ENCODE measurements at places on chromosomes 5 and 9.

DNA sequence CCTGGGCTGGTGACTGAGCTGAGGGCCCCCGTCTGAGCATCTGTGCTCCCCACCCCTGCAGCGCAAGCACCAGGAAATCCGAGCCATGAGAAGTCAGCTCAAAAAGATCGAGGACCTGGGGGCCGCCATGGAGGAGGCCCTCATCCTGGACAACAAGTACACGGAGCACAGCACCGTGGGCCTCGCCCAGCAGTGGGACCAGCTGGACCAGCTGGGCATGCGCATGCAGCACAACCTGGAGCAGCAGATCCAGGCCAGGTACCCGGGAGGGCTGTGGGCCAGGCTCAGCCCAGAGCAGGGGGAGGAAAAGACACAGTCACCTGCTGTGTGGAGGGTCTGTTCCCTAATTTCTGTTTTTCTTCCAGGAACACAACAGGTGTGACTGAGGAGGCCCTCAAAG, 24.6 kb downstream of the DYNC2I2 start:
- DNase-seq: no peak

GRCh38 chr9:133275105-133276000, at the start of gene ABO:
Gene ABO (minus strand): TSS chr9:133275201.
- no peak for DNase-seq

- no peak for DNase-seq
Measured at GRCh38 chr5:154143211-154143641, 47.3 kb upstream of the GALNT10 start.

DNA sequence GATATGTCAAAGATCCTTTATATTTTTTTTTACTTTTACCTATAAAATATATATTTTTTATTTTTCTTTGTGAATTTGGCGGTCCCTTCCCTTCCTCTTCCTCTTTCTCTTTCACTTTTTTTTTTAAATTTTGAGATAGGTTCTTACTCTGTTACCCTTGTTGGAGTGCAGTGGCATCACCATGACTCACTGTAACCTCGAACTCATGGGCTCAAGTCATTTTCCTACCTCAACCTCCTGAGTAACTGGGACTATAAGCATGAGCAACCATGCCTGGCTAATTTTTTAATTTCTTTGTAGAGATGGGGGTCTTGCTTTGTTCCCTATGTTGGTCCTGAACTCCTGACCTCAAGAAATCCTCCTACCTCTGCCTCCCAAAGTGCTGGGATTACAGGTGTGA, 258.0 kb upstream of the CLINT1 start:
- DNase-seq: no peak

DNA sequence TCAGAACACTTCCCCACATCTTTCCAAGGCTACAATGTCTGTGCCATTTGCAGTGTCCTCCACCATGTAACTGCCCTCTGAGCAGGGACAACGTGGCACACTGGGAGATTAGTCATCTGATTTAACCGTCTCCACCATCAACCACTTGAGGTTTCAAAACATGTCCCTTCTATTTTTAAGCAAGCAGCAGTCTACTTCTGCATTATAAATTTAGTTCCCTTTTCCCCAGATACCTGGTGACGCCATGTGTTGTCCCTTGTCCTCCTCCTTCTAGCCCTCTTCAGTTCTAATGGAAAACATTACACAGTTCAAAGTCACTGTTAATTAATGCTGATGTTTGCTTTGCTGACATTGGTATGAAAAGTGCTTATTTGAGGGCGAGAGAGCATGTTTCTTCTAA, 52.8 kb downstream of the ATP10B start:
- peak; percentile 36 for DNase-seq

DNA sequence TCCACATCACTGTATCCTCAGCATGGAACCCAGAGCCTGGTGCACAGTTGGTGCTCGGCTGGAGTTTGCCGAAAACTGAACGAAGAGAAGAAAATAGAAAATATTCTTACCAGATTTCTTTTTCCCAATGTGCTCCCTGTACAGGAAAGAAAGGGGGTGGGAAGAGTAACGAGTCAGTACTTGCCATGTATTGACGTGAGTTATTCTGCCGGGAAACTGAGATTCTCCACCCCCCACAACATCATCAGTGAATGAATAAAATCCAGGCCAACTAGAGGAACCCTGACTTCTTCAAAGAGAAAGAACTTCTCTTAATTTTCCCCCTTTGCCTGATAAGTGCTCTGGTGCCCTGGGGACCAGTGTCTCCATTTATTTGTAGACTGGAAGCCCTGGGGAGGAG, 80.6 kb downstream of the SH3PXD2B start:
- DNase-seq: no peak

DNA sequence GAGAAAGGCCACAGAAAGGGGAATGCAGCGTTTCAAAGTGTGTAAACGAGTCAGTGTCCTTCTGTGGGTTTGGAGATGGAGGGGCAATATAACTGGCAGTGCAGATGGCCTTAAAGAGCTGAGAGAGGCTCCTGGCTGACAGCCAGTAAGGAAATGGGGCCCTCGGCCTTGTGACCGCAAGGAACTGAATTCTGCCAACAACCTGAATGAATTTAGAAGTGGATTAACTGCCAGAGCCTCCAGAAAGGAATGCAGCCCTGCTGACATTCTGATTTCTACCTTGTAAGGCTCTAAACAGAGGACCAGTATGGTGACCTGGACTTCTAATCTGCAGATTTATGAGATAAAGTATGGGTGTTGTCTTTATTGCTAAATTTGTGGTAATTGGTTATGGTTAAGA, 17.5 kb upstream of the NREP start:
- DNase-seq: no peak

- DNase-seq: no peak
Measured at GRCh38 chr5:53917826-53918225, 357.4 kb downstream of the NDUFS4 start.

GRCh38 chr9:99497641-99498040, 275.6 kb downstream of the SEC61B start:
- DNase-seq: no peak

DNA sequence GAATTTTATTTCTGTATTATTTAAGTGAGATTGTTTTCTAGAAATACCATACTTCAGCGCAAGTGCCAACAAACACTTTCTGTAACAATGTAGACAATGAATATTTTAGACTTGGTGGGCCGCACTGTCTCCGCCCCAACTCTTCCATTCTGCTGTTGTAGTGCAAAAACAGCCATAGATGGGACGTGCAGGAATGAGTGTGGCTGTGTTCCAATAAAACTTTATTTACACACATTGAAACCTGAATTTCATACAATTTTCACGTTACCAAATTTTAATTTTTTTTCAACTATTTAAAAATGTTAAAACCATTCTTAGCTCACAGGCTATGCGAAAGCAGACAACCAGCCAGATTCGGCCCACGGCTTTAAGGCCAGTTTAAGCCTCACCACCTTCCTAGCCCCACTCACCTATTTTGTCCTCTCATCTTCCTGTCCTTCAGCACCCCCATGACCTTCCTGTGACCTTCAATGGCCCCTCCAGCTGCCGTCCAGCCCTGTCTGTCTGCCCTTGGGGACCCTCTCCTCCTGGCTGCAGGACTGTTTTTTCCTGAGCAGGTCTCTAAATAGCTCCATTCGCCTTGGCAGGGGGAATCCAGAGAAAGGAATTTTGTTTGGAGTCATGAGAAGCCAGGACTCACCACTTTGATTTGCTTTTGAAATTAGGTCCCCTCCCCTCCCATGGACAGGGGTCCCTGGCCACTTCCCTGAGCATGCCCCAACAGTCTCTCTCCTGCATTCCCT, 11.2 kb upstream of the ANXA6 start:
- no peak for DNase-seq

GRCh38 chr9:123465304-123465703, 109.3 kb downstream of the CRB2 start:
- no peak for DNase-seq

- DNase-seq: peak; percentile 20
Measured at GRCh38 chr9:6428940-6429889, 16.2 kb downstream of the UHRF2 start.

- peak; percentile 19 for DNase-seq
Measured at GRCh38 chr5:154236536-154237375, 46.2 kb downstream of the GALNT10 start.

DNA sequence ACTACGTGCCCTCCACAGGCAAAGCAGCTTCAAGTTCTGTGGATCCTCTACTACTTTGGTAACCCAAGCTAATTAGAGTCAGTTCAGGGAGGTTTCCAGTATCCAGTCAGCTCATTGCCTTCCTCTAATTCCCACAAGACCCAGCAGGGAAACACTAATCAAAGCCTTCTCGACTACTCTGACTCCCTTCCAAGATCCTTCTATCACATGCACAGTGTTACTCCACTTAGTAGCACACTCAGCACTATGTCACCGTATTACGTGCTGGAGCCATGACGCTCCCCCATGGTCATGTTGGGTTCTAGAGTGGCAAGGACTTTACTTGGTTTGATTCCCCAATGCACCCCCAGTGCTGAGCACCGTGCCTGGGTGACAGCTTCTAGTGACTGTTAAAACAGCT, 53.0 kb downstream of the DCP2 start:
- no peak for DNase-seq

DNA sequence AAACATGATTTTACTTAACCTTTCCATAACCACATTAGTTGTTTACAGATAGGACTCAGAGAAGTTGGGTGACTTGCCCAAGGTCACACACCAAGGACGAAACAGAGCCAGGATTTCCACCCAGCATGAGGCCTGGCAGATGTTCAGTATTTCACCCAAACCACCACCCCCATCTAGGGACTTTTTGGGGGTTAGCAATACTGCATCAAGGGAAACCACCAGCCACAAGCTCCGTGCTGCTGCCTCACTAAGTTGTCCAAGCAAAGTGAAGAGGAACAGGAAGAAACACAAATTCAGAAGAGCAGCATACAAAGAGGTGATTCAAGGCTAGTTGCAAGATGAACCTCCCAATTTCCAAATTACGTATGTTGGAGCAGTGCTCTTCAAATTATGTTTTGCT, 219.6 kb upstream of the RORB start:
- peak; percentile 19 for DNase-seq

GRCh38 chr9:34010979-34011378, 37.7 kb downstream of the UBAP2 start:
- no peak for DNase-seq

GRCh38 chr5:126477294-126478117, 54.3 kb downstream of the GRAMD2B start:
- no peak for DNase-seq

DNA sequence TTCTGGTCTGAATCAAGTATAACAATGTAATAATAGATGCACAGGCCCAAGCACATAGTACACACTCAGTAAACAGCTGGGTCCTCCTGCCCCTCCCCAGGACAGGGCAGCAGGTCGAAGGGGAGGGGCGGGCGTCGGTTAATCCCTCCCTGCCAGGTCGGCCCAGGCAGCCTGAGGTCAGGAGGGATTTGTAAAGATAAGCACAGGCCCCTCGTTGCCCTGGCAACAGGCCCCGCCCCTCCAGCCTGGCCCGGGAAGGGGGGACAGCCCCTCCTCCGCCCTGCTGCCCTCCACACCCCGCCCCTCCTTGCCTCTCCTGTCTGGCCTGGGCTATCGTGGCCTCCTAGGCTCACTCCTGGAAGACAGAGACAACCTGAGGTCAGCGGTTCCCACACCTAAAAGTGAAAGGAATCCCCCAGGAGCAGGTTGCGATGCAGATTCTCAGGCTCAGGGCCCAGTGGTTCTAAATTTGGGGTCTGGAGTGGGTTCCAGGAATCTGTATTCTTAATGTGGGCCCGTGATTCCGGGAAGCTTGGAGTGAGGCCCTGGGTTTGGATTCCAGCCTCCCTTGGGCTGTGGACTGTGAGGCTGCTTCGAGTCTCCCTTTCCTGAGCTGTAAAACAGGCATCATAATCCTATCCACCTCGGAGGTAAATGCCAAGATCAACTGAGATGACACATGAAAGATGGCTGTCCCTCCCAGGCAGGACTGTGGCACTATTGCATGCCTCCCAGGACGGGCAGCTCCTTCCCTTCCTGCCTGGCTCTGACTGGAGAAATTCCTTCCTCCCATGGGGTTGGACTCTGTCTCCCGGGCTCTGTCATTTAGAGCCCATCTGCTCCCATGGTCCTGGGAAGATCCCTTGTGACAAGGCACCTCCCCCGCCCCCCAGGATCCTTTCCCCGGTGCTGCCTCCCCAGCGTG, 4.4 kb downstream of the CRB2 start:
- no peak for DNase-seq

All from CD4-positive, alpha-beta T cell treated with Interleukin-4 for 1 hour (primary cell).